ENCODE measurements at places on chromosomes 12 and 14.

GRCh38 chr12:112906712-112907414 lies at the start of gene OAS1:
TSS of gene OAS1 (plus strand) at chr12:112906962. CDS start at chr12:112907040, 78 bp downstream.
- DNase-seq = no peak

DNA sequence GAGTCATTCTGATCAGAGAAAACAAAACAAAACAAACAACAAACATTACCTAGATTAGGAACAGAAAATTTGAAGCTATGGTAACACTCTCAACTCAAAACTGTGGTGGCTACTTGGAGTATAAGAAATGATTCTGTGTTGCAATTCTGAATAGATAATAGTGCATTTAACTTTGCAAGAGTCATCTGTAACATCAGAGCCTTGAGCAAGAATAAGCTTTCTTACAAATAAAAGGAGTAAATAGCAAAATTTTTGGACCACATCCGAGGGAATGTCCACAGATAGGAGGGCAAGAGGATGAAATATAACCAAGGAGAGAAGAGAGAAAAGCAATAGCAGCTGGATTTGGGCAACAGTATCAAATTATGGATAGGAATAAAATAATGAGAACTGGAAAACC lies 1090.6 kb downstream of the SLC6A15 start:
- DNase-seq = no peak

DNA sequence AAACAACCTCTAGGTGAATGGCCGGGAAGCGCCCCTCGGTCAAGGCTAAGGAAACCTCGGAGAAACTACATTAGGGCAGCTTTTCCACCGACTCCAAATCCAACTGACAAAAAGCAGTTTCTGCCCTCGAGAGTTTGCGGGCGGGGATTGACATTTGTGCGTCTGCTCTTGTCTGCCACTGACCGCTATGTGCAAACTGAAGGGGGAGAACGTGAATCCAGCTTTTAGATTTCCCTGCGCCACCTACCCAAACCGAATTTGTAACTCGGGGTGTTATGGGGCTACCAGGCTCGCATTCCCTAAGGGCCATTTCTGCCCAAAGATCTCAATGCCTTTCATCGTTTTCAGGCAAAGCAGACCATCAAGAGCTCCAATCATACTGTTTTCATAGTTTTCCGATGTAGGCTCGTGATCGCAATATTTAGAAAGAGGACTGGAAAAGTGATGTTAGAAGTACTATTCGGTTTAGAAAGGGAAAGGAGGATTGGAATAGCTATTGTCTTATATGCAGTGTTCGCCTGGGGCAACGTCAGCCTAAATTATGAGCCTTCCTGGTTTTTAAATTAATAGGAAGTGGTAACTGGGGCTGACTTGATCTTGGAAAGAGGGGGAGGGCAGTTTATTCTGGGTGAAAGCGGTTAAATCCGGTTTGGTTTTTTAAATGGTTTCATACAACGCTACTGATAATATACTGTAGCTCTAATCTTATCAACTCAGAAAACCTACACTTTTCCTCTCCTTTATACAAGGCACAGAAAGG lies 45.4 kb downstream of the BCAT1 start:
- no peak for DNase-seq

GRCh38 chr12:113144806-113145205 lies 4.7 kb upstream of the CFAP73 start:
- DNase-seq = no peak

- DNase-seq = no peak
Observed at GRCh38 chr14:95531473-95531872, 3.4 kb upstream of the GLRX5 start.

DNA sequence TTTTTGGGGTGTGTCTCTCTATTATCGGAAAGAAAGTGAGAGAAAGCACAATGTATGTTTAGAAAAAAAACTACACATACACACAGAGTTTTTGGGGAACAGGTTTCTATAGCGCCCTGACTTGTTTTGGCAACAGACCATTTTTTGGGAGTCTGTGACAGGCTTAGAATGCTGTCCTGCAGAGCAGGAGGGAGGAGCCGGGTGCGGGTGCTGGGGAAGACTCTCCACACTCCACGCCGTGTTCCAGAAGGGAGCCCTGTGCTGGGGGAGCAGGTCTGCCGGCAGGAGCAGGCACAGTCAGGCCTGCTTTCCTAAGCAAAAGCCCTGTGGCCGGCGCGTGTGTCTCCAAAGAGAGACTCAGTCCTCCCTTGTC lies 26.5 kb downstream of the CD9 start:
- DNase-seq = no peak

DNA sequence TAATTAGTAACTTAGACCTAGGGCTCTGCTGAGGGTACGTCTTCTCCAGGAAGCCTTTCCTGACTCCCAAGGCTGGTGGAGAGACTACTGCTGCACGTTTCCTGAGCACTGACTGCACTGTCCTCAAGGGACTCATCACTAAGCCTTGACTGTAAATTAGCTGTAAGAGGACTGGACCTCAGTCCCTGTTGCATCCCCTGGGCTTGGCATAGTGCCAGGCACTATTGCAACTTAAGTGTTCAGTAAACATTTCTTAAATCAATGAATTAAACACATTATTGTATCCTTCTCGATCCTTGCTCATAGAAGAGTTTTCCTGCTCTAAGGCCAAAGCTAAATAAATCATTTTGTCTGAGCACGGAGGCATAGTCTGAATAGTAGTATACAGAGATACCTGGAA lies 31.9 kb upstream of the IFNG-AS1 start:
- no peak for DNase-seq

GRCh38 chr12:6788972-6789924 lies at the start of gene CD4:
TSS of gene CD4 (plus strand) at chr12:6789528. CDS start at chr12:6800139, 10,611 bp downstream.
- peak; percentile 77 for DNase-seq

DNA sequence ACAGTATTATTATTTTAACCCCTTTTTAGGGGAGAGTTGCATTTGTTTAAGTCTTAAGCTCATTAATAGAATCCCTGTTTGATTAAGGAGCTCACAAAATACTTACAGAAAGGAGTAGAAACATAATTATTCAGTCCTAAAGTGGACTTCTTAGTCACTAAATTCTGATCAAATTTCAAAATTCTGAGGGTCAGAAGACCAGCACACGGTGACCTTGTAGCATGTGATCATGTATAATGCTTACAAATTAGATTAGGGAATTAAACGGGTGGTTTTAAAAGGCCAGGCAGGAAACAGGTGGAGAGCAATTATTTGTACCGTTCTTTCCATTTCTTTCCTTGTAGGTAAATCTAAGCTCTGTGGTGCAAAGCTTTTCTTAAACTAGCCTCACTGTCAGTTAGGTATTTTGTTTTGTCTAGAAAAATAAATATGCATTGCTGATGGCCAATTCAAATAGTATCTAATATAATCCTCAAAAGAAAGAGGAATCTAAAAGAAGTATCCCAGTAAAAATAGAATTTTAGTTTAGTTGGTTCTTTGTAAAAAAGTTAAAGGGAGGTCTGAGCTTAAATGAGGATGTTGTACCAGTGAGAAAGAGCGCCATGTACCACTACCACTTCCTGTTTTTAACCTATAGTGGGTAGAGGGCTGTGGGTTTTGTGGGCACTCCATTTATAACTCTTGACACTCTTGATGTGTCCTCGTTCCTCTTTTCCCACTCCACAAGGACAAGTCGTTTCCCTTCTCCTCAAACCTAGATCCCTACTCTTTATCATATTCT lies 51.1 kb downstream of the SLC38A1 start:
- peak; percentile 44 for DNase-seq

- DNase-seq = no peak
Observed at GRCh38 chr14:21040370-21040925, 1.7 kb upstream of the RNASE7 start.

GRCh38 chr14:81295958-81296923 lies 75.5 kb upstream of the GTF2A1 start:
- no peak for DNase-seq

GRCh38 chr12:120353136-120353535 lies 15.8 kb downstream of the MSI1 start:
- no peak for DNase-seq

GRCh38 chr14:100504372-100505078 lies 82.7 kb downstream of the BEGAIN start:
- no peak for DNase-seq

GRCh38 chr12:104952816-104953215 lies 5.3 kb downstream of the SLC41A2 start:
- DNase-seq = no peak

DNA sequence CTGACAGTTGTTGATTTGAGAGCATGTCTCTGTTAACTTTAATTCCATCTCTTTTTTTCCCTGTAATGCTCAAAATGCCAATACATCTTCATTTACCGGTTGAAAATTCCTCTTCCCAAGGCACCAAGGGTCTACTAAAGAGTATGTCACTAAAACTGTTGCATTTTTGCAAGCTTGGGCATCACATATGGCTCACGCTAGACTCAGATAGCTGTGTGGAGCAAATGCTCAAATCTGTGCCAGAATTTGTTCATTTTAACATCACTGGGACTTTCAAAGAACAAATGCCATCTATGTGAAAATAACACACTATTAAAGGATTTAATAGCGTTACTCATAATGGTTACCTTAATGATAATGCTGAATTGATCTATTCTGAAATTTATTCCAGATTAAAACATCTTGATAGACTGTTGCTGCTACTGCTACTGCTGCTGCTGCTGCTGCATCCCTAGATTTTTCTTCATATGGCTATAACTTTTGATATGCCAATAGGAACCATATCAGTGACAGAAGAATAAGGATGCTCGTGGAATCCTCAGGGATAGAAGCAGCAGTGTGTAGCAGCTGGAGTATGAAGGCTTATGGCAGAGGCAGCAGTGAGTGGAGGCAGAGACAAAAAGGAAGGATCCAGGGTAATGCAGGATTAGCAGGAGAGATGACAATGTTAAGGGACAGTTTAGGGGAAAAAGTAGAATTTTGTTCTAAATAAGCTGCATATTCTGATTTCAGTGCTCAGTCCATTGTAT lies 57.3 kb downstream of the MGAT4C start:
- no peak for DNase-seq

DNA sequence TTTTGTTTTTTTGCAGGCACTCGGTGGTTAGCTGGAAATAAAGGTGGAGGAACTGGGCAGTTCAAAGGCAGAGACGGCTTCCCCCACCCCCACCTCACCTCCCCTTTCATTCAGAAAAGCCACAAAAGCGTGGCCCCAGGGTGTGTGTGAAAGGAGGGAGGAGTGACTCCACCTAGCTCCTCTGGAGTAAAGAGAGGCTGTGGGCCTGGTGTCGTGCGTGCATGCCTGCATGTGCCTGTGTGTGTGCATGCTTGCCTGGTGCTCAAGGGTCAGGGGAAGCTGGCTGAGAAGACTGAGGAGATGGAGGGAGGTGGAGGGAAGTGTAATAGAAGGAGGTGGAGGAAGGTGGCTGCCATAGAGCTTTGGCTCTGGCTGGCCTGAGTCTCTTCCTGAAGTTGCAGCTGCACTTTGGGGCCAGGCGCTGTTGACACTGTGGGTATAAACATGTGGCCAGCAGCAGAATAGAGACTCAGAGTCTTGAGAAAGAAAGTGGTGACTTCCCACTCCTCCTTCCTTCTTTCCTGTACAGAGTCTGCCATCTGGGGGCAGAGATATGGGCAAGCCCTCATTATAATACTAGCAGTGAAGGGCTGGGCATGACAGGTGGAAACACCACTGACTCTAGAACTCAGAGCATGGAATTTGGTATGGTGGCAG lies 36.9 kb upstream of the SINHCAF start:
- DNase-seq = no peak

DNA sequence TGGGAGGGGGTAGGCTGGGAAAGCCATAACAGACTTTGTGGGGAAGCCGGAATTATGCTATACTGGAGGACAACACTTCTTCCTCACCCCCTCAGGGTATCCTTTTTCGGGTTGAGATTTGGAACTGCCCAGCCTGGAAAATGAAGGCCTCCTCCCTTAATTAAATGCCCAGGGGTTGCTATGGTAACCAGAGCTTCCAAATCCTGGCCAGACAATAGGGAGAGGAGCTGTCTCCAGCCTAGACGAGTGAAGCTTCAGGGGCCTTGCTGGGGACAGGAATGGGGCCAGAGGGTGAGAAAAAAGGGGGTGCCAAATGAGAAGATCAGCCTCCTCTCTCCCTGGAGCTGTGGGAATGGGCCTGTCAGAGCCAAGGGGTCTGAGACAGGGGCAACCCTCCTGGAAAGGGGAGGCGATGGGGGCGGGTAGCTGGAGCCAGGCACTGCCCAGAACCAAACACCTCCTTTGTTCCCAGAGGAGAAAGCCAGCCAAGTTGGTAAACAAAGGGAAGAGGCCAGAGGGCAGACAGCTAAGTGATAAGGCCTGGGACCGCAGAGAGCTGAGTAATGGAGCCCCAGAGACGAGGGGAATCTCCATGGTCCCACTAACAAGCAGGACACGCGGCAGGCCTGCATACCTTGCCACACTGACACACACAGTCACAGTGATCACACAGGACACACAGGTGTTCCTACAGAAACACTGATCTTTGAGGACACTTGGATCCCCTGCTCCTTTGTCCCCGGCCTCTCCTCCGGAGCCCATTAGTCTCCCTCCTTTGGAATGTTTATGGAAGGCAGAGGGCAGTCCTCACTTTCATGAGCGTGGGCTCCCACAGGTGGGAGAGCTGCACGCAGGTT lies 17.9 kb upstream of the RND1 start:
- DNase-seq = no peak

DNA sequence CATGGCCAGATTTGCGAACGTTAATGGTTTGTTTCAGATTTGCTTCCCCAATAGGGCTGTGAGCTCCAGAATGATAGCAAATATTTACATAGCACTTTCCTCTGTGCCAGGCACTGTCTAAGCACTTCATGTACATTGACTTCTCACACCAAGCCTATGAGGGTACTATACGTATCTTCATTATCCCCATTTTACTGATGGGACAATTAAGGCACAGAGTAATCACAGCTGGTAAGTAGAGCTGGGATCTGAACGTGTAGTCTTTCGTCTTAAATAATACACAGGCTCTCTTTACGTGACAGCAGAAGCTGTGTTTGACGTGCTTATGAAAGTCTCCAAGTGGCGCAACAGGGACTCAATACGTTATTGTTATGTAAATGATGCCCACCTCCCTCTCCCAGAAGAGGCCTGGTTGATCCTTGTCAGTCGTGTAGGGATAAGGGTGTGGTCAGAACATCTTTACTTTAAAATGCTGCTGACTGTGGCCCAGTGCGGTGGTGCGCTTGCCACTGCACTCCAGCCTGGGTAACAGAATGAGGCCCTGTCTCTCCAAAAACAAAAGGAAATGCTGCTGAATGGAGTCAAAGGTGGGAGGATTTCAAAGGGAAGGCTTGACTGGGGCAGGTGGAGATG lies 66.3 kb upstream of the TCL1B start:
- no peak for DNase-seq

DNA sequence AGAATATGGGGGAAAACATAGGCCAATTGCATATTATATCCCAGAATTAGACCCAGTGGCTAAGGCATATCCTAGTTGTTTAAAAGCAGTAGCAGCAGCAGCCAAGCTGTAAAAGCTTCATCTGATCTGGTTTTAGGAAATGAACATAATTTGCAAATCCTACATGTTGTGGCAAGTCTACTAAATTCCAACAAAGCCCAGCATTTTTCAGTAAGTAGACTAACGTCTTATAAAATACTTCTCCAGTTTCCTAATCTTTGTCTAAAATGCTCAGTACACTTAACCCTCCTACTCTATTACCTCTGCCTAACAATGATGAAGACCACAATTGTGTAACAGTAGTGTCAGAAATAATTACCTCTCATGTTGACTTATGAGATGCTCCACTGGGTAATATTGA lies 70.9 kb upstream of the RERGL start:
- no peak for DNase-seq

GRCh38 chr12:93441081-93441616 lies 598 bp downstream of the UBE2N start:
- peak; percentile 40 for DNase-seq

Data from activated naive CD4-positive, alpha-beta T cell treated with Interleukin-2 at 50 U/mL for 16 hours (primary cell).